ENCODE measurements at places on chromosomes 2 and 18. TPM values are rescaled to one million over a fixed set of nuclear protein-coding genes. Genes with fewer than 3 reads are reported as not detected.

GRCh38 chr2:24048769-24049484, 614 bp upstream of the FKBP1B start:
- no peaks in the 10 kb centered on the region for H3K36me3 ChIP-seq
- no peaks in the 10 kb centered on the region for H3K4me1 ChIP-seq
- H3K27me3 ChIP-seq, result no peaks in the 10 kb centered on the region
- H3K27ac ChIP-seq, result no peak overlapping the region

GRCh38 chr18:22398464-22398863, 19.3 kb downstream of the CTAGE1 start:
- H3K27ac ChIP-seq, result no peak overlapping the region
- no peaks in the 10 kb centered on the region for H3K36me3 ChIP-seq
- no peaks in the 10 kb centered on the region for H3K27me3 ChIP-seq
- H3K4me1 ChIP-seq, result no peaks in the 10 kb centered on the region
- no peak overlapping the region for H3K4me3 ChIP-seq
- no peak for DNase-seq

DNA sequence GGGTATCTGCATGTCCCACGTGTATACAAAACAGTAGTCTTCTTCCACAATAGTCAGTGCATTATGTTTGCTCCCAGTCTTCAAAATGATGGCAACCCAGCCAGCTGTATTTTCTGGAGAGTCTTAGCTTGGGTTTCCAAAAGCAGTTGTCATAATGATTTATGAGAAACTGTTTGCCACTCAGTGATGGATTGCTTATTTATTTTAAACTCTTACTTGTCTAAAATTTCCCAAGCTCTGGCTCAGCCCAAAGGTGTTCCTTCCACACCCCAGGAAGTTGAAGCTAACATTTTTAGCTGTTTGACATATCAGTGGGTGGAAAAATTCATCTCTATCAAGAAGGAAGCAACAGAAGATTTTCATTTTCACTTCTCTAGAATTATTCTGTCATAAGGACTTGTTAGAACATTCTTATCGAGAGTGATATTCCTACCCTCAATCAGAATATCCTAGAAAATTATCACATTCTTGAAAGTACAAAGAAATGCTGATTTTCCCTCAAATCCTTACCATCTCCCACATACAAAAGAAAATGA, 78.8 kb downstream of the ASAP2 start:
- H3K4me1 ChIP-seq, result no peaks in the 10 kb centered on the region
- H3K4me3 ChIP-seq, result no peak overlapping the region
- H3K36me3 ChIP-seq, result no peaks in the 10 kb centered on the region
- H3K27me3 ChIP-seq, result no peaks in the 10 kb centered on the region

GRCh38 chr2:46167924-46168323, 129.3 kb upstream of the EPAS1 start:
- no peaks in the 10 kb centered on the region for H3K36me3 ChIP-seq
- no peak for DNase-seq
- H3K4me1 ChIP-seq, result peaks cover 6% of the 10 kb centered on the region
- H3K4me3 ChIP-seq, result no peak overlapping the region
- no peak overlapping the region for H3K27ac ChIP-seq

- DNase-seq, result no peak
- no peaks in the 10 kb centered on the region for H3K4me1 ChIP-seq
- H3K27me3 ChIP-seq, result no peaks in the 10 kb centered on the region
- H3K27ac ChIP-seq, result no peak overlapping the region
- no peak overlapping the region for H3K4me3 ChIP-seq
Measured at GRCh38 chr2:100236166-100236565, 86.1 kb downstream of the LONRF2 start.

GRCh38 chr2:144621266-144621665, 101.3 kb upstream of the ZEB2 start:
- DNase-seq, result no peak
- H3K4me3 ChIP-seq, result no peak overlapping the region
- no peak overlapping the region for H3K27ac ChIP-seq

The MEP1B gene
- total RNA-seq, result not detected

GRCh38 chr2:145235312-145235711, 715.4 kb upstream of the ZEB2 start:
- H3K36me3 ChIP-seq, result no peaks in the 10 kb centered on the region
- no peak overlapping the region for H3K27ac ChIP-seq
- no peaks in the 10 kb centered on the region for H3K27me3 ChIP-seq
- no peak for DNase-seq
- H3K4me1 ChIP-seq, result no peaks in the 10 kb centered on the region

- DNase-seq, result no peak
- H3K4me3 ChIP-seq, result no peak overlapping the region
Measured at GRCh38 chr2:68316111-68316510, 3.6 kb downstream of the CNRIP1 start.

The FIGN gene
- 5.0 TPM for total RNA-seq
